Right kidney (tissue), 9 donors: ENCODE measurements at places on chromosomes 5 and 9.

DNA sequence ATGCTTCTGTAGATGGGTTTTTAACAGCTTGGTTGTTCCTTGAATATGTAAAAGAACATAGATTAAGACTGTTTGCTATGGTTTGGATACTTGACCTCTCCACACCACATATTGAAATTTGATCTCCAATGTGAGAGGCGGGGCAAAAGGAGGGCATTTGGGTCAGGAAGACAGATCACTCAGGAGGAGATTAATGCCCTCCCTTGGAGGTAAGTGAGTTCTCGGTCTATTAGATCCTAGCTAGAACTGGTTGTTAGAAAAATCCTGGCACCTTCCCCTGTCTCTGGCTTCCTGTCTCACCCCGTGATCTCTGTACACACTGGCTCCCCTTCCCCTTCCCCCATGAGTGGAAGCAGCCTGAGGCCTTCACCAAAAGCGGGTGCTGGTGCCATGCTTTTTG lies 281.1 kb upstream of the ANKRD55 start:
- DNase-seq = no peak

GRCh38 chr5:53997736-53998627 lies 312.4 kb downstream of the ARL15 start:
- DNase-seq = no peak

- DNase-seq = no peak
Measured at GRCh38 chr5:159441441-159441840, 111.2 kb upstream of the IL12B start.

DNA sequence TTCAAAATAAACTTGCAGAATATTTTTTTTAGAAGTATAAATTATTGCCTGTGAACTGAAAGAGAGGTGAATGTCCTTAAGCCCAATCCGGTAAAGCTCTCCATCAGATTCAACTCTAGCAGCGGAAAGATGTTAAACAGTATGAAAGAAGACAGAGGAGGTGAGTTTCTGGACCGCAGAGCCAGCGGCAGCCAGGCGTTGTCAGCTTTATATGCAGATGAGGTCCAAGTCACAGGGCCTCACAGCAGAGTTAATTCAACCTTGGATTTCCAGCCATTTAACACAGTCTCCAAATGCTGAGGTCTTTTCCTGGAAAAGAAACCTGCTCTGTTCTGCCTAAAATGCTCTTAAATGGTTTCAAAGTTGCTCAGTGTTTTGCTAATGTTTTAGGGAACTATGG lies 75.5 kb downstream of the OTULIN start:
- DNase-seq = no peak

DNA sequence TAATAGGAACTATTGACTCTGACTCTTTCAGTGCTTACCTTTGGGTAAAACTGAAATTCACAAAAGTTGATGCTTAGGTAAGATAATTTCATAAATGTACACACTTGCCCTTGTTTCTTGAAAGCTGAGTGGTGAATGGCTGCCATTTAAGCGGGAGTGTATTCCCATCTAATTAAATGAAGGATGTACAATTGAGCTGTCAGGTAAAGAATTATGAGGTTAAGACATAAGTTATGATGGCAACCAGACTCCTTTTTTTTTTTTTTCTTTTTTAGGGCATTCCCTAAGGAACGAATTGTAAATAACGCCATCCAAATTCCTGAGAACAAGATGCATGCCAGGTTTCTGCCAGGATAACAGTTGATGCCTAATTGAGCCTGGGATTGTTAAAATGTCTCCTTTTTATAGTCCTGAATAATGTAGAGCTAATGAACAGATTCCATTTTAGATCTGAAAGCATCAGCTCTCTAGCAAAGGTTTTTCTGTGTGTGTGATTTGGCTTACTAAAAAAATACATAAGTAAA lies 199.7 kb downstream of the ISL1 start:
- DNase-seq = no peak

GRCh38 chr5:178123966-178124925 lies 6.6 kb upstream of the RMND5B start:
- DNase-seq = no peak

GRCh38 chr5:93273176-93273575 lies 307.8 kb downstream of the NR2F1-AS1 start:
- no peak for DNase-seq

- no peak for DNase-seq
Measured at GRCh38 chr9:85639675-85640186, 102.0 kb downstream of the AGTPBP1 start.

- DNase-seq = no peak
Measured at GRCh38 chr5:79109527-79110492, 1.8 kb upstream of the BHMT start.

GRCh38 chr9:98018347-98018746 lies 35.2 kb downstream of the ANP32B start:
- no peak for DNase-seq

- no peak for DNase-seq
Measured at GRCh38 chr5:88886252-88886651, 3.3 kb upstream of the MEF2C start.
